Glomerular endothelial cell (primary cell): ENCODE measurements at places on chromosomes 4 and X. TPM values are rescaled to one million over a fixed set of nuclear protein-coding genes. Genes with fewer than 3 reads are reported as not detected.

- DNase-seq: no peak
Observed at GRCh38 chrX:19372547-19373331, 29.0 kb downstream of the PDHA1 start.

DNA sequence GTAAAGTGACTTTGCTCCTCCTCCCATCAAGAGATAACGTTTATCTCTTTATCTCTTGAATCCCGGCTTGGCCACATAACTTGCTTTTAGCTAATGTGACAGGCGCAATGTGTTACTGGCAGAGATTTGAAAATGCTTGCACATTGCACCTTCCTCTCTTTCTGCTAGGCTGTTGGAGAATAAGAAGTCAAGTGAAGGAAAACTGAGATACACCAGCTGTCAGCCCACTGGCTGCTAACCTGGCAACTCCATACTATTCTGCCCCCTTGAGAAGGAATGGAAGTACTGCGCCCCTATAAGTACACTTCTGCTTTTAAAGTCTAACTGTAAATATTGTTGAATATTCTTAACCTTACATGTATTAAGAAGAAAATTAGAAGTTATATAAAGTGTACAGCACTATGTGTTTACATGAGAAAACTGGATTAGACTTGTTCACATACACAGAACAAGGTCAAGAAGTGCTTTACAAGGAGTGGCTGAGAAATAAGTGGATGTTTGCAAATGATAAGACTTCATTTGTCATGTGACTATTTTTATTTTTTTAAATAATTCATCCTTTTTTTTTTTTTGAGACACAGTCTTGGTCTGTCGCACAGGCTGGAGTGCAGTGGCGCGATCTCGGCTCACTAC lies 424.5 kb upstream of the CTSO start:
- no peak for DNase-seq

GRCh38 chr4:123836851-123837595 lies 440.4 kb downstream of the SPRY1 start:
- no peak for DNase-seq

PCDH18 gene
- total RNA-seq: under 0.01 and 1.5 TPM in 2 replicates

GRCh38 chr4:1092983-1093361 lies 20.4 kb downstream of the RNF212 start:
- no peak for DNase-seq

GRCh38 chr4:161555689-161556660 lies 607.8 kb downstream of the FSTL5 start:
- no peak for DNase-seq

- no peak for DNase-seq
Observed at GRCh38 chr4:185713272-185713671, 98.7 kb downstream of the SORBS2 start.

- DNase-seq: no peak
Observed at GRCh38 chr4:36609661-36610060, 328.2 kb downstream of the DTHD1 start.

GRCh38 chr4:152528060-152528459 lies 7.8 kb downstream of the FBXW7 start:
- no peak for DNase-seq

DNA sequence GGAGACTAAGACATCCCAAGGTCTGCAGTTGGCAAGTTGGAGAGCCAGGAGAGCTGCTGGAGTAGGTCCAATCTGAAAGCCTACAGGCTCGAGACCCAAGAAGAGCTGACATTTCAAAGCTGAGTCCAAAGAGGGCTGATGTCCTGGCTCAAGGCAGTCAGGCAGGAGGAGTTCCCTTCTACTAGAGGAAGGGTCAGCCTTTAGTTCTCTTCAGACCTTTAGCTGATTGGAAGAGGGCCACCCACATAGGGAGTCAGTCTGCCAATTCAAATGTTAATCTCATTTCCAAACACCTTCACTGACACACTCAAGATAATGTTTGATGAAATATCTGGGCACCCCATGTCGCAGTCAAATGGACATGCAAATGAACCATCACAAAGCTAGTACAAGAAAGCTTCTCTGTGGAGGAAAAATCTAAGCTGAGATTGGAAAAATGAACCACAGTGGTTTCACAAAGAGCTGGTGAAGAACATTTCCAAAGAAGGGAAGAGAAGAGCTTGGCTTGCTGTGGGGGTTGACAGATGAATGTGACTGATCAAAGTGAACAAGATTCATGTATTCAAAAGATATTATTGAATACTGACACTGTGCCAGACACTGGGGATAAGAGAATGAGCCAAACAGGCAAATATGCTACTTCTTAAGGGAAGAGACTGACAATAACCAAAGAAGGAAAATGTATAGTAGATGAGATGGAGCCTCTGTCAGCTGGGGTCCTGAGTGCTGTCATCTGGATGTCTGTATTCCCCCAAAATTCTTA lies 61.2 kb downstream of the STK32B start:
- no peak for DNase-seq

DNA sequence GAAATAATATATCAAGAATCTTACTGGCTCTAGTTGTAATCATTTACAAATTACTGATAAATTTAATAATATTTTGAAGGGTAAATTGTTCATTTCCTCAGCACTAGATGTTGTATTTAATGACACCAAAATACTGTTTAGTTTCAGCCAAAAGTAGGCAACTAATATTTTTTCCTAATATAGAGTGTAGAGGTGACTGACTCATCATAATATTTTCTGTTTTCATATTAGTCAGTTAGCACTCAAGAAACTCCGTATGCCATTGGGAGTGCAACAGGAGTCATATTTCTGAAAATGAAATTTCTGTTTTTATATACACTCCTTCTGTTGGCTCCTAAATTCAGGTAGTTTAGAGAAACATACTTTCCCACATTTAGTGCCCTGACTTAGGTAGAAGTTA lies 36.6 kb upstream of the PTPN13 start:
- DNase-seq: no peak

GRCh38 chr4:38856524-38857337 lies at the start of gene TLR6:
TSS of gene TLR6 (minus strand) at chr4:38856817. CDS start at chr4:38829473, 27,344 bp downstream.
- DNase-seq: no peak

- no peak for DNase-seq
Observed at GRCh38 chrX:101219864-101220346, 319 bp downstream of the DRP2 start.

DNA sequence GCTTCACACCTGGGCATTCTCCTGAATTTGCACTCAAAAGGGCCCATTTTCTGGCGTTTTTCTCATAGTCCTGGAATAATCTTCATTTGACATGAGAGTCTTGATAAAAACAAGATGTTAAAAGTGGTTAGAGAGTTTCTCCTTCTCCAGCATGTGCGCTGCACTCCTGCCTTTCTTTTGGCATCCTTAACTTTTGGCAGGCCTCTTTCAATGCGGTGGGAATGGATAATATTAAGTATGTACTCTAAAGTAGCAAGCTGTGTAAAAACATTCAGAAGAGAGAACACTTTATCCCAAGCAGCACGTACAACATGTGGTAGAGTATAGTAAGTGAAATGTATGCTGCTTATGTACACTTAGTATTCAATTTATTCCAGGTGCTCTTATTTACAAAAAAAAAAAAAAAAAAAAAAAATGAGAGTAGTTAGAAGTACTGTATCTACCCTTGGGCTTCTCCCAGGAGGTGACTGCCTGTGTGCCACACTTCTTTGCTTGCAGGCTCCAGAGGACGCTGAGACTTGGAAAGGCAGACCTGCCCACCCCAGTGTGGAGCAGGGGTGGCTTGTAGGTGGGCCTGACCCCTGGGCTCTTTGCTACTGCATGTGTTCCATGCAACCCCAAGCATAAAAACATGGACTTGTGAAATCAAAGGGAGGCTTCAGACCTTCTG lies 3.9 kb downstream of the FGF2 start:
- no peak for DNase-seq

FRYL gene
- 51.8 and 72.9 TPM in 2 replicates for total RNA-seq

DNA sequence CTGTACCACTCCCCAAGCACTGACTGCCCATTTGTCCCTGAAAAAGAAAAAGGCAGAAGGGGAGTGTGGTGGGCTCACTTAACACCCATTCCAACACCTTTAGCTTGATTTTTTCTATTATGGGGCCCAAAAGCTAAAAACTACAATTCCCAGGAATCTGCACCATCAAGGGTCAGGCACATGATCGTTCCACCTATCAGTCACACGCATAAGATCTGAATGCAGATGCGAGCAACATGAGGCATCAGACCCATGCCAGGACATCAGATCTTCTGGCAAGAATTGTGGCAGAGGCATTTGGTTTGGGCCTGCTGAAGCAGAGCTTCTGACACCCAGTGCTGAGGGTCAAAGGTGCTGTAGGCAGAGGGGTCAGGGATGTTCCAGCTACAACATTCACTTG lies 595.9 kb downstream of the BCOR start:
- DNase-seq: no peak

GRCh38 chr4:71369536-71369935 lies 30.7 kb downstream of the SLC4A4 start:
- DNase-seq: no peak

CENPC gene
- total RNA-seq: 6.7 and 10.2 TPM in 2 replicates

CMC4 gene
- total RNA-seq: 10.6 and 10.9 TPM in 2 replicates

- DNase-seq: no peak
Observed at GRCh38 chrX:145729635-145730034, 88.0 kb upstream of the SLITRK2 start.

PAGE2B gene
- total RNA-seq: not detected in 2 replicates

DNA sequence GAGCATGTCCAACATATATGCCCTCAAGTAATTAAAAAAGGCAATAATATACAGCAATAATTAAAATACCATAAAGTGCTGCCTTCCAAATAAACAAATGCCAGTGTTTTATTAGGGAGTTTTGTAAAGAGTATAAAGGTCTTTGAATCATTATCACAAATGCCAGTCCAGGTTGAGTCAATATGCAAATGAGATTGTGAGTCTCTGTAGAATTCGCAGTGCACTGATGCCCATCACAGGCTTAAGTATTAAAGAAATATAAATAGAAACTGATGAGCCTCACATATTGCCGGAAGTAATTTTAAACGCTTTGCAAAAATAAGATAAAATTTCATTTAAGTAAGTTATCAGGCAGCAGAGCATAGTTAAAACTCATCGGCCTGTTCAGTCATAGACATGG lies 205.0 kb upstream of the TECRL start:
- no peak for DNase-seq

CT45A5 gene
- total RNA-seq: not detected in 2 replicates

HPSE gene
- total RNA-seq: 3.5 and 6.0 TPM in 2 replicates
